ENCODE measurements at places on chromosomes 6 and 20.

DNA sequence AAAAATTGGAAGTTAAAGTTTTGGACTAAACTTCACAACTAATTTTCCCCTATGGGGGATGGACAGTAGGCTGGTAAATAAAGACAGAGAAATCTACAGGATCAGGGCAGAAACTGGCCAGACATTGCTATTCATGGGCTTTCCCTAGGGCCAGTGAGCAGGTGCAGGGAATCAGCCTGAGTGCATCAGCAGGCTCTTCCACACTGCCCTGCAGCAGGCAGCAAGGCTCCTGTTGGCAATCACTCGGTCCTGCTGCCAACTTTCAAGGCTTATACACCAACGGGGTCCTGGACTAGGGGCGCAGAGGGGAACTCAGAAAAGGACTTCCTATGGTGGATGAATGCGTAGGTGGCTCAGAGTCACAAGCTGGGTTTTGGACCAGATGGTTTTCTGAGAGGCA is 59.8 kb upstream of the NHSL1 start:
- DNase-seq: no peak

DNA sequence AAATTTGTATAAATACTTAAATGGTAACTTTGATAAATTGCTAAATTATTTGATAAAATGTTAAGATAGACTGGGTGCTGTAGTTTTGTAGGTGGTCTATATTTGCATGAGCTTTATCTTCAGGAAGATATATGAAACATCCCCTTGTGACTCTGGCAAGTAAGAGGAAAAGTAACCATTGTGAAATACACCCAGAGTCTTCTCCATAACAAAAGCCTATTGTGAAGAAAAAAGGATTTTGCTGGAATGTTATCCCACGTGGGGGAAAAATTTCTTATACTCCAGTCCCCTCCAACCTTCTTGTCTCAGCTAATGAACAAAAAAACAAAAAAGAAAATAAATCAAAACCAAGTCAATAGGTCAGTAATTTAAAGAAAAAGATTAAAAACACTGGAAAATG is 600.7 kb downstream of the HDGFL1 start:
- DNase-seq: no peak

DNA sequence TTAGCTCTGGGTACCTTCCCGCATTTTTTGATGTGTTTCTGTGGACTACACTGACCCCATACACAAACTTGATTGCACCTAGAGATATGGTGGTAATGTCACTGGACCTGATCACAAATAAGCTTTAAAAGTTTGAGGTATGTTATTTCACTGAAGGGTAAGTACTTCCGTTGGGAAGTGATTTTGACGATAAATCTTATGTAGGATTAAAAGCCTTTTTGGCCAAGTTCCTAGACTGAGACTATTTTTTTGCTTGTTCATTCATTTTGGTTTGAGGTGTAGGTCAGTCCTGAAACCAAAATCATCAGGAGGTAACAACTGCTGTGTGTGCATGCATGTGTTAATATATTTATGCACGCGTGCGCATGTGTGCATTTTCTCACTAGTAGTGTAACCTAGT is 336.3 kb downstream of the TFAP2A start:
- no peak for DNase-seq

DNA sequence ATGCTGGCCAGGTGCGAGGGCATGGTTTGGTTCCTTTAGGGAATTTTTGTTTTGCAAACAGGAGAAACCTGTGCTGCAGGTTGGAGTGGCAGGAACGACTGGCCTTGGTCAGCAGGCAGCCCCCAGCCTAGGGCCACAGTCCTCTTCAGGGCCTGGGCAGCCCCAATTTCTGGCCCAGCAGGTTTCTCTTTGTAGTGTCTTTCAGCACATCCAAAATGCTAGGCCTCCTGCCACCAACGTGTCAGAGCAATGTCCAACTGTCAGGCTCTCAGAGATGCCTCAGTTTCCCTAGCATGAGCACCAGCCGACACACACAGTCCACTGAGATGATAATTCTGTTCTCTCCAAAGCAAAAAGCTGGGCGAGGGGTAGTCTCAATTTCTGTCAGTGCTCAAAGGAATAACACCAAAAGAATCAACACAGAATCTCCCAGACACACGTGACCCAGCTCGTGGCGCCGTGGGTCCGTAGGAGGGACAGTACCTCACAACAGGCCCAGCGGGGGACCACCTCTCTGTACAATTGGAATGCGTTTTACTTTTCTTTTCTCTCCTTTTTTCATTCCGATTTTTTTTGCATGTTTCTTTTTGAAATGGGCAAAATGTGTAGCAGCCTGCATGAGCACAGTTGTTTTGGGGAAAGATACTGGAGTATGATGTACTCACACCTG is 125.9 kb downstream of the TAF4 start:
- no peak for DNase-seq

DNA sequence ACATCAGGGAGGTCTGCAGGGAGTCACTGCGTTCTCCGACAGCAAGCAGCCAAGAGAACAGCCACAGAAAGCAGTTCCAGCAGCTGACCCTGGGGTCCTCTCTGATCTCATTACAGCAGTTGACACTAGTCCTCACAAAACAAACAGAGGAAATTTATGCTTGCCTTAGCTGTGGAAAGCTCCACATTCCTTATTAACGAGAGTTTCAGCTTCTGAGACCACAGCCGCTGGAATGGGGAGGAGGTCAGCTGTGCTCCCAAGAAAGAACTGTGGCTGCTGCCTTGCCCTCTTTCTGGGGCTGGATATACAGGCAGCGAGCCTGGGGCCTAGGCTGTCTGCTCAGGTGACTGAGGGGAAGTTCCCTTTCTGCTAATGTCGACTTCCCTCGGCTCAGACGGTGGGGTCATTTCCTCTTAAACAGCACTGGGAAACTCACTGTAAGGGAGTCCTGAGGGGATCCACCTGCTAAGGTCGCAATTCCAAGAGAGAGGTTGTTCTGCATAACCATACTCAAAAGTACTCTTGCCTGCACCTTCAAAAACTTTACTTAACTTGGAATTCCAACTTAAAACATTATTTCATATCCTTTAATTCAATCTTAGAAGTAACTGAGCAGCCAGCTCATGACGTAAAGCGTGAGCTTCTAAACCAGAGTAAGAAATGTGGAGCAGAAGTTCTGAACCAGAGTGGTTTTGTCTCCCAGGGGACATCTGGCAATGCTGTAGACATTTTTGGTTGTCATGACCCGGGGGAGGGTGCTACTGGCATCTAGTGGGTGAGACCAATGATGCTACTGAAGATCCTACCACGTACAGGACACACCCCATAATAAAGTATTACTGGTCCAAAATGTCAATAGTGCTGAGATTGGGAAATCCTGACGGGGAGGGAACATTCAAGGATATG is 80.3 kb downstream of the BACH2 start:
- DNase-seq: no peak

Measured in stimulated activated CD4-positive, alpha-beta T cell treated with anti-CD3 and anti-CD28 coated beads, Interleukin-12 subunit alpha, Interleukin-12 subunit beta, amount 100 ng/mL, for 48 hours (primary cell).